ENCODE measurements at places on chromosomes 1 and 21. TPM values are rescaled to one million over a fixed set of nuclear protein-coding genes. Genes with fewer than 3 reads are reported as not detected.

TAS1R1 gene
- not detected for total RNA-seq

AMY1C gene
- not detected for total RNA-seq

TMEM200B gene
- total RNA-seq = 0.82 TPM

OR2T33 gene
- total RNA-seq = 0.64 TPM

OR10J1 gene
- total RNA-seq = not detected

CCDC24 gene
- total RNA-seq = 5.2 TPM

KLHL20 gene
- total RNA-seq = 28.1 TPM

HRNR gene
- not detected for total RNA-seq

CLCA1 gene
- 0.54 TPM for total RNA-seq

VAMP3 gene
- total RNA-seq = 33.6 TPM

PRAMEF14 gene
- total RNA-seq = not detected

MLLT11 gene
- 53.8 TPM for total RNA-seq

CDC20 gene
- total RNA-seq = 14.2 TPM

PTPRC gene
- 4.4 TPM for total RNA-seq

PROK1 gene
- not detected for total RNA-seq

METTL18 gene
- total RNA-seq = 6.4 TPM

TRIM67 gene
- total RNA-seq = 29.4 TPM

ASCL5 gene
- total RNA-seq = not detected

IL12RB2 gene
- 1.3 TPM for total RNA-seq

Measured in cerebellum (tissue), 4 donors.